AML-193 (cell line): ENCODE measurements at places on chromosomes 6 and 20.

DNA sequence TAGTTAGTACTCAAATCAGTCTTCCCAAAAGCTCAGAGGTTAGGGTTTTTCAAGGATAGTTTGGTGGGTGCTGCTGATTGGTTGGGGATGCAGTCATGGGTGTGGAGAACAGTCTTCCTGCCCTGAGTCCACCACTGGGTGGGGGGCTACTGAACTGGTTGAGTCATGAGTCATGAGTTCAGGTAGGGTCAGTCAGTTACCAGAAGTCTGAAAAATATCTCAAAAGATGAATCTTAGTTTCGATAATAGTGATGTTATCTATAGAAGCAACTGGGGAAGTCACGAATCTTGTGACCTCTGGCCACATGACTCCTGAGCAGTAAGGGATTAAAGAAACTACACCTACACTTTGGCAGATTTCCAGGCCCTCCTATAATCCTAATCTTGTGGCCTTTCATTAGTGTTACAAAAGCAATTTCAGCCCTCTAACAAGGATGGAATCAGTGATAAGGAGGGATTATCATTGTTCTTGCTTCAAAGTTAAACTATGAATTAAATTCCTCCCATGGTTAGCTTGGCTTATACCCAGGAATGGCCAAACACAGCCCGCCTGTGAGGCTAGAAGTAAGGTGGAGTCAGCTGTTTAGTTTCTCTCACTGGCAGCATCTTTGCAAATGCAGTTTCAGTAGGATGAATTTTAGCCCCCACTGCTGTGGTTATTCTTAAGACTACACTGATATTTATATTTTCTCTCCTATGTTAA, 33.3 kb upstream of the NKAIN2 start:
- DNase-seq = no peak

DNA sequence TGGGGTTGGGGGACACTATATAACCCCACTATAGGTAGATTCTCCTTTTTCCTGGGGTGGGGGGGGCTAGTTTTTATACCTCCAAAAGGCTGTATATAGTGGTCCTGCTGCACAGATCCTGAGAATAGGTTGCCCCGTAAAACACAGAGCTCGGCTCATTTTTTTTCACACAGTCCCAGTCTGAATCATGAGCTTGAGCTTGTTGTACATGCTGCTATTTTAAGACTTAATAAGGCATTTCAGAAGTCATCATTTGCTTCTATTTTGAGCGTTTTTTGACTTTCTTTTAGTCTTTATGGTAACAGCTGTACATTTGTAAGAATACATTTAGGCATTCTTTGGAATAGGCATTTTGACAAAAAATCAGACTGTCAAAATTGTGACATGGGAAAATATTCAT, 30.5 kb downstream of the SLC9A8 start:
- DNase-seq = no peak

- no peak for DNase-seq
Observed at GRCh38 chr6:25617997-25618396, 34.0 kb upstream of the SCGN start.

GRCh38 chr20:44702776-44703175, 12.4 kb upstream of the CCN5 start:
- no peak for DNase-seq

- DNase-seq = no peak
Observed at GRCh38 chr20:37699202-37699601, 5.4 kb downstream of the CTNNBL1 start.

DNA sequence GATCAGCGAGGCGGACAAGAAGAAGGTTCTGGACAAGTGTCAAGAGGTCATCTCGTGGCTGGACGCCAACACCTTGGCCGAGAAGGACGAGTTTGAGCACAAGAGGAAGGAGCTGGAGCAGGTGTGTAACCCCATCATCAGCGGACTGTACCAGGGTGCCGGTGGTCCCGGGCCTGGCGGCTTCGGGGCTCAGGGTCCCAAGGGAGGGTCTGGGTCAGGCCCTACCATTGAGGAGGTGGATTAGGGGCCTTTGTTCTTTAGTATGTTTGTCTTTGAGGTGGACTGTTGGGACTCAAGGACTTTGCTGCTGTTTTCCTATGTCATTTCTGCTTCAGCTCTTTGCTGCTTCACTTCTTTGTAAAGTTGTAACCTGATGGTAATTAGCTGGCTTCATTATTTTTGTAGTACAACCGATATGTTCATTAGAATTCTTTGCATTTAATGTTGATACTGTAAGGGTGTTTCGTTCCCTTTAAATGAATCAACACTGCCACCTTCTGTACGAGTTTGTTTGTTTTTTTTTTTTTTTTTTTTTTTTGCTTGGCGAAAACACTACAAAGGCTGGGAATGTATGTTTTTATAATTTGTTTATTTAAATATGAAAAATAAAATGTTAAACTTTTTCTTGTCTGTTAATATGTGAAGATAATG, 2.2 kb downstream of the HSPA1B start:
- peak; percentile 72 for DNase-seq

DNA sequence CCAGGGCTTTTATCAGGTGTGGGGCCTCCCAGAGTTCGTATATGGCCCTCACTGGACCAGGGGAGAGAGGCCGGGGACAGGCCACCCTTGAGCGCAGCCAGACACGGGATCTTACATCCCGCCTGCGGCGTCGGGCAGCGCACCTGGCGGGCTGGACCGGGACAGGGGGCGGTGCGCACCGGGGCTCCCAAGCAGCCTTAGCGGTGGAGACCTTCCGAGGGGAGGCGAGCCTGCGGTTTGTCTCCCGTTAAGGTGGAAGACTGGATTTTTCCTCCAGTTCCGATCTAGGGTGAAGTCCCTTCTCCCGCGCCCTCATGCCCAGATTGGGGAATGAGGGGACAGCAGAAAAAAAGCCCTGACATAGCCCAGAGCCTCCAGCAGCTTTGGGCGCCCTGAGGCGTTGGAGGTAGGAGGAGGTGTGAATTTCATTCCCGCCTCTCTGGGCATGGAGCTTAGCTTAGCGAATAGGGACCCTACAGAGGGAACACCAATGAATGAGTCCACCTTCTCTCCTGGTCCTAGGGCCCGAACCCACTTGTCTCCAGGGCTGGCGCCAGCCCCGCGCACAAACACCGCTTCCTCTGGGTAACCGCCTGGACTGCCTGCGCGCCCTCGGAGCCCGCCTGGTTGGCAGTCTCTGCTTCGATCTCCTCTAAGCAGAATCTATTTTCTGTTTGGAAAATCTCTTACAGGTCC, 6.7 kb upstream of the LAMP5 start:
- DNase-seq = no peak

DNA sequence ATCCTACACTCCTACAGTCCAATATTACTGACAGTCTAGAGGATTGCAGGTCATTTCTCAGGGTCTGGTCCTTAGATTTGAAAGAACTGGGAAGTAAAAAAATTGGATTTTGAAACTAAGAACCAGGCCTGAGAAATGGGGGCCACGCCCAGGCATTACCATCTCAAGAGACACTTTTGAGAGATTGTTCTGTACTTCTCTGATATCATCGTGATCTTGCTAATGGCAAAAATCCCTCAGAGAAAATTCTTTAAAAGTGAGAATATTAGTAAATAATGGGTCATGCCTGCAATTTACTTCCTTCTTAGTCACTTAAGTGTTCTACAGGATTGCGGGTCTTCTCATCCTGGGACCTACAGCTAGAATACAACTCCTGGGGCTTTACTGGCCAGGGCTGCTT, 42.0 kb upstream of the HIVEP1 start:
- no peak for DNase-seq

- no peak for DNase-seq
Observed at GRCh38 chr6:107361753-107362604, 97.4 kb downstream of the PDSS2 start.

- no peak for DNase-seq
Observed at GRCh38 chr6:74505391-74505790, 700.5 kb downstream of the COL12A1 start.

DNA sequence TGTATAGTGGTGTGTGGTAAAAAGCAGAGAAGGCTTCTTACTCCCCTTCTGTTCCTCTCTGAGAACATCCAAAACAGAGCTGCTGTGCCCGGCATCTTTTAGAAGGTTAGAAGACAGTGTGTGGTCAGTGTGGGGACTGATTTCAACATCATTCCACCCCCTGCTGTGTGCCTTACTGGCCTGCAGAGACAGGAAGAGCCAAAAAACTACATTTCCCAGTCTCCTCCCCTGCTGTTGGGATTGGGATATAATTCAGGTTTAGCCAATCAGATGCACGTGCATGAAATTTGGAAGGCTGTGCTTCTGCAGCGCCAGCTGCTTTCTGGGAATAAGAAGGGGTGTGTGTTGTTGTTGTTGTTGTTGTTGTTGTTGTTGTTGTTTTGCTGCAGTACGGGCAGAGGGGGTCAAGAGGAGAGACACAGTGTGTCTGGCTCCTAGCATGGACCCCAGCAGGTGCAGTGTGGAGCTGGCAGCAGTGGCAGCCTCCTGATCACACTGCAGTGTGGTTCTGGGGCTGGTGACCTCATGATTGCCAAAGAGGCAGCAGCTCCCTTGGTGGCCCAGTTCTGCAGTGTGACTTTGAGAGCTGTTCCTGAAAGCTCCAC, 74.7 kb downstream of the MRPL14 start:
- no peak for DNase-seq

DNA sequence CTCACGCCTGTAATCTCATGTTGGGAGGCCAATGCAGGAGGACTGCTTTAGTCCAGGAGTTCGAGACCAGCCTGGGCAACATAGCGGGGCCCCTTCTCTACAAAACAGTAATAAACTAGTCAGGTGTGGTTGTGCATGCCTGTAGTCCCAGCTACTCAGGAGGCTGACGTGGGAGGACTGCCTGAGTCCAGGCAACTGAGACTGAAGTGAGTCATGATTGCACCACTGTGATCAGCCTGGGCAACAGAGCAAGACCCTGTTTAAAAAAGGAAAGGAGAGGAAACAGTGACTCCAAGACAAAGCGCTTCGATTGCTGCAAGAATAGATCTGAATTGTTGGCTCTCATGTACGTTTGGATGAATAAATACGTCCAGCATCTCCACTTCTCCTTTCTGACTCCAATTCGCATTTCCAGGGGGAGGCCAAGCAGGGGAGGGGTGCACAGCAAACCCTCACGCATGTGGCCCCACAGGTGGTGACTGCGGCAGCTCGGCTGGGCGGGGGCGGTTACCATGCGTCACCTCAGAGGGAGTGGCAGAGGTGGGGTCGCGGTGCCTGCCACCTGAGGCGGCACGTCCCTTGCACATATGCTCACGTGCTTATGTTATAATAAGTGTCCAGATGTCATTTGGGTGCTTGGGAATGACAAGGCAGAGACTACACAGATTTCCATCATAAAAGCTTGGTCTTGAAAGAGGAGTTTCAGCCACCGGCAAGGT, 95.1 kb upstream of the MPC1 start:
- no peak for DNase-seq

DNA sequence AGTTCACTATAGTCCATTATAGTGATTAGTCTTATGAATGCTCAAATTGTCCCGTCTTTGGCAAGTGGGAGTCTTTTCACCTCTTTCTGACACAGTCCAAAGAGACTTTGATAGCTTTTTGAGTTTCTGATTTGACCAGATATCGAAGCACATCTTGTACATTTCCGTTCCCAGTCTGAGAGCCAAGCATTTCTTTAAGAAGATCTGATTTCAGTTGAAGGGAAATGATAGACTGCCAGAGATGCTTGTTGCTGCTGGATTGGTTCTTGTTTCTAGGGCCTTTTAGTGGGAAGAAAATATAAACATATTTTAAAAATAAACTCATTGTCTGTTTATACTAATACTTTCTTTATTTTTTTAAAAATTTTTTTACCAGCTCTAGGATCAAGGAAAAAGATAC, 54.1 kb upstream of the IER3 start:
- DNase-seq = no peak

DNA sequence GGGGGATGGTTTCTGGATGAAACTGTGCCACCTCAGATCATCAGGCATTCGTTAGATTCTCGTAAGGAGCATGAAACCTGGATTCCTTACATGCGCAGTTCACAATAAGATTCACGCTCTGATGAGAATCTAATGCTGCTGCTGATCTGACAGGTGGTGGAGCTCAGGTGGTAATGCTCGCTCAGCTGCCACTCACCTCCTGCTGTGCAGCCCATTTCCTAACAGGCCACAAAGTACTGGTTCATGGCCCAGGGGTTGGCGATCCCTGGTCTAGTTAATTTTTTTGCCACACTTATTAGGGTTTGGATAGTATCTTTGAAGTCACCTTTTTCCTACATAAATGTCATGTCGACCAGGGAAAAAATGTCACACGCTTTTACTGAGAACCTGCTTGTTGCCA, 96.8 kb upstream of the MLIP start:
- DNase-seq = no peak

GRCh38 chr6:72620871-72621290, 983 bp upstream of the KCNQ5 start:
- DNase-seq = no peak

DNA sequence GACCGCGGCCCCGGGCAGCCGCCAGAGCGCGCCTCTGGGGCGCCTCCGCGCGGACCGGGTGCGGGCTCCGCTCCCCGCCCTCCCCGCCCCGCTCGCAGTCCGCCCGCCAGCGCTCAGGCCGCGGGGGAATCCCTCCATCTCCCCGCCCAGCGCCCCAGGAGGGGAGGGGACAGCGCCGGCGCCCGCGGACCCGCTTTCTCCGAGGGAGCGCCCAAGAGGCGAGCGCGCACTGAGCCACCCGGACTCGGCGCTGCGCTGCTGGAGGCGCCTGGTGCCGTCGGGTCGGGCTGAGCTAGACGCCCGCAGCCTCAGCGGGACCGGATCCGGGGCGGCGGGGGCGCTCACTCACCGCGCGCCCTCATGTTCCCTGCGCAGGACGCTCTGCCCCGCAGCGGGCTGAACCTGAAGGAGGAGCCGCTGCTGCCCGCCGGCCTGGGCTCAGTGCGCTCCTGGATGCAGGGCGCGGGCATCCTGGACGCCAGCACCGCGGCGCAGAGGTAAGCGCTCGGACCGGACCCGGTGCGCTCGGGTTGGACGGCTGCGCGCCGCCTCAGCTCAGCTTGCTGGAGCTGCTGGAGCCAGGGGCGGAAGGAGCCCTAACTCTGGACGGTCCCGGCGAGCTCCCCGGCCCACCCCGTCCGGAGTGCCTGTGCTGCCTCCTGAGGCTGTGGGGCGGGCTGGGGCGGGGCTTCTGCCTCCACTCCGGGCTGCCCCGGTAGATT, 867 bp downstream of the EBF4 start:
- DNase-seq = no peak

GRCh38 chr6:11878735-11879134, 100.1 kb upstream of the ADTRP start:
- DNase-seq = no peak

GRCh38 chr20:59829054-59829785, 104.2 kb downstream of the SYCP2 start:
- no peak for DNase-seq

- DNase-seq = no peak
Observed at GRCh38 chr6:91646649-91647048, 1059.8 kb upstream of the MAP3K7 start.

DNA sequence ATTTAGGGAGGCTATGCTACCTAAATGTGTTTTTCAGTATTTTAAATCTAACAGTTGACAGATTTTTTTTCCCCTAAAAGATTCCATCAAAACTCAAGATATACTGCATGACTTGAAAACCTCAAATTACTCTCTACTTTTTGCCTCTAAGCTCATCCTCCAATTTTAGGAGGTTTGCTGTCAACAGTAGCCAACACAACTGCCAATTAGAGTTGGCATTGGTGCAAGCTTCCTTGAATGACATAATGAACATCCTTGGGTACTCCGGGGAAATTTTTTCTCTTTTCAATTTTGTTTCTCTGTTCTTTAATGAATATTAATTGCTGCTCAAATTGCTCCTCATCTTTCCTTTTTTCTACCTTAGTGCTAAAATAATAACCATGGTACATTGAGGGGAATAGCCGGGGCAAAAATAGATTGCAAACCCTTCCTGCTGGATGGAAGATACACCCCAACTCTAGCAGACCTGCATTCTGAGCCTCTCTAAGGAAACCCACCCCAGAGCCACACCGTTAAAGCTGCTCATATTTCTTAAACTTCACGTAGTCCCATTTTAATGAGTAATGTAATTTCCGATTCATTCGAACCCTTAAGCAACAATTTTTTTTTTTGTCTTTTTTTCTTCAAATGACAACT, 34.3 kb downstream of the SLC22A23 start:
- DNase-seq = no peak
